Uterine smooth muscle cell (primary cell): ENCODE measurements at places on chromosomes 5 and 9. TPM values are rescaled to one million over a fixed set of nuclear protein-coding genes. Genes with fewer than 3 reads are reported as not detected.

OR1J2 gene
- not detected in 2 replicates for total RNA-seq

TYRP1 gene
- total RNA-seq = under 0.01 TPM in 1 of 2 replicates, not detected in the other

GFRA3 gene
- total RNA-seq = not detected in 2 replicates

SLC46A2 gene
- not detected in 2 replicates for total RNA-seq

RAPGEF1 gene
- total RNA-seq = 24.5 and 28.2 TPM in 2 replicates

FAM169A gene
- total RNA-seq = 2.6 and 3.2 TPM in 2 replicates

CSF1R gene
- under 0.01 and 0.25 TPM in 2 replicates for total RNA-seq

SLC6A19 gene
- total RNA-seq = not detected in 2 replicates

GNAQ gene
- 39.5 and 50.2 TPM in 2 replicates for total RNA-seq

KCNN2 gene
- 0.22 and 0.37 TPM in 2 replicates for total RNA-seq

GRM6 gene
- not detected in 2 replicates for total RNA-seq

SLC34A3 gene
- total RNA-seq = not detected in 2 replicates

OTP gene
- total RNA-seq = under 0.01 TPM in 1 of 2 replicates, not detected in the other

TMEM171 gene
- total RNA-seq = 0.62 and 3.0 TPM in 2 replicates

POMT1 gene
- total RNA-seq = 26.2 and 38.6 TPM in 2 replicates

SUSD3 gene
- 14.2 and 19.4 TPM in 2 replicates for total RNA-seq

ACTBL2 gene
- 0.11 and 0.12 TPM in 2 replicates for total RNA-seq

CACNA1B gene
- 0.11 and 0.12 TPM in 2 replicates for total RNA-seq

SOX30 gene
- total RNA-seq = 0.12 TPM in 1 of 2 replicates, not detected in the other

CLIC3 gene
- total RNA-seq = 0.55 and 3.0 TPM in 2 replicates

GADD45G gene
- total RNA-seq = 0.66 and 2.2 TPM in 2 replicates

AK3 gene
- 41.5 and 53.7 TPM in 2 replicates for total RNA-seq

SVEP1 gene
- 11.1 and 42.2 TPM in 2 replicates for total RNA-seq

ISOC1 gene
- 31.2 and 52.2 TPM in 2 replicates for total RNA-seq

SPRY4 gene
- 6.7 and 9.6 TPM in 2 replicates for total RNA-seq

RFX3 gene
- total RNA-seq = 3.9 and 4.0 TPM in 2 replicates

C9orf153 gene
- total RNA-seq = 0.25 TPM in 1 of 2 replicates, not detected in the other

LRRC19 gene
- total RNA-seq = not detected in 2 replicates

KDM3B gene
- total RNA-seq = 39.5 and 44.4 TPM in 2 replicates

NR4A3 gene
- under 0.01 and 0.25 TPM in 2 replicates for total RNA-seq

GARIN3 gene
- total RNA-seq = not detected in 2 replicates

TMEM252 gene
- total RNA-seq = 0.12 TPM in 1 of 2 replicates, not detected in the other

IL33 gene
- 24.7 and 44.6 TPM in 2 replicates for total RNA-seq

ENC1 gene
- 27.7 and 32.9 TPM in 2 replicates for total RNA-seq
